ENCODE measurements at places on chromosomes 11 and 22.
A peak's percentile ranks its signal among the peaks of the same experiment; 100 is the strongest.

GRCh38 chr11:106913141-106913540 lies 105.1 kb downstream of the GUCY1A2 start:
- no peak for DNase-seq

GRCh38 chr11:6611092-6611962 lies 689 bp downstream of the TAF10 start:
- DNase-seq = peak; percentile 40

GRCh38 chr11:65764434-65764833 lies 16.3 kb downstream of the AP5B1 start:
- DNase-seq = no peak

DNA sequence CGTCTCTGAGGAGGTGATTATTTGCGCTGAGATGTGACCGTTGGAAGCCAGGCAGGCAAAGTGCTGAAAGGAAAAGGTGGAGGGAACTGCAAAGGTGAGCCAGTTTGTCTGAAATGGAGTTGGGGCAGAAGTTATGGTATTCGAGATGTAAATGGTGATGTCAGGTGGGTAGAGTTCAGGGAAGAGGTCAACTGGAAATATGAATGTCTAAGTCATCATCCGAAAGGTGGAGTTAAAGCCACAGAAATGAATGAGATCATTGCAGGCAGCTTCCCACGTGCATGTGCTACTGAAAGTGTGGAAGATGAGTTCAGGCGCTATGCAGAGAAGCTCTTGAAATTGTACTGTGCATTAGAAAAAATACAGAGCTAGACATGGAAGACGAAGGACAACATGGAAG lies 2.2 kb upstream of the BPIFC start:
- no peak for DNase-seq

- no peak for DNase-seq
These were observed 260.6 kb downstream of the CNTN5 start for GRCh38 chr11:99281331-99281730.

DNA sequence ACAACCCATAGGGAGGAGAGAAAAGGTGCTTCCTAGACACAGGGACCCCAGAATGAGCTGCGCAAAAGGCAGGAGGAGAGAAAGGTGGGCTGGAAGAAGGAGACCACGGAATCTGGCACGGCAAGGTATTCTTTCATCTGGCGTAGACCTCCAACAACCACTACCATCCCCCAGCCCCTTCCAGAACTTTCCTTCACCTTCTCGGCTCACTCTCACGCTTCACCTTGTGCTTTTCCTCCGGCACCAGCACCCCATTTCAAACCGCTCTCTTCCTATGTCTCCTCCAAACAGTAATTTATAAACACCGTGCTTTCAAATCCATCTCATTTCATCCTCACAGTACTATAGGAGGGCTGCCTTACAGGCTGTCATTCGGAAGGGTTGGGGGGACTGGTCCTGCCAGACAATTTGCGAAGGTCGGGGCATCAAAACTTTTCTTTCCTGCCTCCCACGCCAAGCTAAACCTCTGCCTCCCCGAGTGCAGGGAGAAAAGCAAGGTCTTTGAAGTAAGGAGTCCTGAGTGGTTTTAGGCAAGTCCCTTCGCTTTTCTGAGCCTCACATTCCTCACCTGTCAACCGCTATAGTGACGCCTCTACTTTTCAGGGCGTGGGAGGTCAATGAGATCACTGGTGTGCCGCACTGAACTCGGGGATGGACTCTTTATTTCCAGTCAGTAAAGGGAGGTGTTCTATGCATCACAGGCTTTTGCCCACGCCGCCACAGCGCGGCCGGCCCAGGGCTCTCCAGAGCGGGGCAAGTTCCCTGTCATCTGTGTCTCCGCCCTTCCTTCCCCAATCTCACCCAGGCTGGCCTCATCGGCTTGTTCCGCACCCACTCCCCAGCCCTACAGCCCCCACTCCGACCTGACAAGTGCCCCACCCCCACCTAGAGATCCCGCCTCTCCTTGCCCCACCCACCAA lies 800 bp downstream of the KCTD21 start:
- DNase-seq = no peak

GRCh38 chr22:45199723-45200122 lies 36.0 kb downstream of the NUP50 start:
- DNase-seq = no peak

DNA sequence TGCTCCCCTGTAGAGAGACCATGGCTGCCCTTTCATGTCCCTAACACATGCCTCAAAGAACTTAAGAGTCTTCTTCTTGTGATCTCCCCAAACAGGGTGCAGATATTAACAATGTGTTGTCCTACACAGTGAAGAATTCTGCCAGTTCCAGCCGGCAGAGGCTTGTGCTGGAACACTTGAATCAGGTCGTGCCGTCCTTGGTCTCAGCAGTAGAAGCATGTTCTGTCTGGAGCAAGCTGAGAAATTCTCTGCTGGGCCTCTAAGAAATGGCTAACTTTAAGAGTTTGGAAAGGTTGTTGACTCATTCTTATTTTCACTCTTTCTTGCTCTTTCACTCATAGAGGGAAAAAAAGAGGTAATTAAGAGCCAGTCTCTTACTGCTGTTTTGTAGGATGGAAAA lies 71.1 kb upstream of the SLC25A18 start:
- DNase-seq = no peak

DNA sequence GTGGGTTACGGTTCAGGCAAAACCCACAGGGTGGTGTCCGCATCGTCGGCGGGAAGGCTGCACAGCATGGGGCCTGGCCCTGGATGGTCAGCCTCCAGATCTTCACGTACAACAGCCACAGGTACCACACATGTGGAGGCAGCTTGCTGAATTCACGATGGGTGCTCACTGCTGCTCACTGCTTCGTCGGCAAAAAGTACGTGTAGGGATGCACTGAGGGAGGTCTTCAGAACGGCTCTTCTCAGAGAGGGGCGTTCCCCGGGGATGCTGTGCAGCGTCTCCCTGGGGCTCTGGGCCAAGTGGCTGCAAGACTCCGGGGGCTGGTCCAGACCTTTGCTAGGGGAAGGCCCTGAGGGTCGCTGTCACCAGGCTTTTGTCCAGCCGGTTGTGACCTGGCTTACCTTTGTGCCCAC lies 1.3 kb downstream of the ACR start:
- DNase-seq = no peak

DNA sequence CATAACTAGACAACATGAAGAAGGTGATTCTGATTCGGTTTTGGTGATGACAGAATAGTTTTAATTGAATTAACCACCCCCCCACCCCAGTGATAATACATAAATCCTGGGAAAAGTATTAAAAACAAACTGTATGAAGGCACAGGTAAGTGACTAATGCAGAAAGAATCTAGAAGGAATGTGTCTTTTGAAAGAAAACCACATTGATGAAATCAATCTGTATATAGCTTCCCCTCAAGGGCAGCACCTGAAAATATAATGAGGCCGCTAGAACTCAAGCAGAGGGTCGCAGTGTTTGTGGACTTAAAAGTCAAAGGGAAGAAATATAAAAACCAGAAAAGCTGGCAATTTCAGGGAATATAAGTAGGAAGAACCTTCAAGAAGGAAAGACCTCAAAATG lies 580.5 kb upstream of the CHORDC1 start:
- DNase-seq = no peak

- DNase-seq = peak; percentile 42
These were observed 25.0 kb upstream of the TMPRSS5 start for GRCh38 chr11:113730887-113731726.

DNA sequence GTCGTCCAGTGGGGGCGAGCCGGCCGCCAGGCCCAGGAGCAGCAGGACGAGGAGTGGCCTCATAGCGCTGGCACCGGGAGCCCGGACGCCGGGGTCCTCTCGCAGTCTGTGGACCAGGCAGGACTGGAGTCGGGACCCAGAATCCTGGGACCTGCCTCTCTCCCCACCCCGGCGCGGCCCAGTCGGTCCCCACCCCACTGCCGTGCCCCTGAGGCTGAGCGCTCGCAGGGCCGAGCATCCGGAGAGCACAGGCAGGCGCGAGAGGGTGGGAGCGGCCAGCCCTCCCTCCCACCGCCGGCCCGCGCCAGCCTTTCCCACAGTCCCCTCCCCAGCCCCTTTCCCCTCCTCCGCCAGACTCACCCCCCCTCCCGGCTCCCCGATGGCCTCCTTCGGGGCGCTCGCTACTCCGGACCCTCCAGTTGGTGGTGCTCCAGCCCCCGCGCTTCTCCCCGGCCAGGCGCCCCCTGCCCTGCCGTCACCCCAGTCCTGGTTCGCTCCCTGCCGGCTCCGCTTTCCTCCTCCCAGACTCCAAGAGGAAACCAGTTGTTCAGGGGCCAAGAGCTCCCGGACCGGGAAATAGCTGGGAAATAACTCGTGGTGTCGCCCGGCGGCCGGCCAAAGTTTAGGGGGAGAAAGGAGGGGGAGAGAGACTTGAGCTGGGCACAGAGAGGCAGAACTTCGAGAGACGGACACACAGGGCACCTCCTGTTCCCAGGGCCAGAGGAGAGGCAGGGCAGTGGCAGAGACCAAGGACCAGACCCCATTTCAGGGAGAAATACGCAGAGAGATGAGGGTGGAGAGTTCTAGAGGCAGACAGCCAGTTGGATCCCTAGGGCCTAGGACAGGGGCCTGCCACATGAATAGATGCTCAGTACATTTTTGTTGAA lies at the start of gene C1QTNF5:
TSS of gene C1QTNF5 (minus strand) at position 549 of the 887 bp plus-strand sequence. CDS start at position 63, 486 bp downstream.
- DNase-seq = no peak

- DNase-seq = no peak
These were observed 24.2 kb upstream of the UCP3 start for GRCh38 chr11:74033046-74033445.

GRCh38 chr22:30918761-30919160 lies 49.8 kb downstream of the MORC2 start:
- no peak for DNase-seq

DNA sequence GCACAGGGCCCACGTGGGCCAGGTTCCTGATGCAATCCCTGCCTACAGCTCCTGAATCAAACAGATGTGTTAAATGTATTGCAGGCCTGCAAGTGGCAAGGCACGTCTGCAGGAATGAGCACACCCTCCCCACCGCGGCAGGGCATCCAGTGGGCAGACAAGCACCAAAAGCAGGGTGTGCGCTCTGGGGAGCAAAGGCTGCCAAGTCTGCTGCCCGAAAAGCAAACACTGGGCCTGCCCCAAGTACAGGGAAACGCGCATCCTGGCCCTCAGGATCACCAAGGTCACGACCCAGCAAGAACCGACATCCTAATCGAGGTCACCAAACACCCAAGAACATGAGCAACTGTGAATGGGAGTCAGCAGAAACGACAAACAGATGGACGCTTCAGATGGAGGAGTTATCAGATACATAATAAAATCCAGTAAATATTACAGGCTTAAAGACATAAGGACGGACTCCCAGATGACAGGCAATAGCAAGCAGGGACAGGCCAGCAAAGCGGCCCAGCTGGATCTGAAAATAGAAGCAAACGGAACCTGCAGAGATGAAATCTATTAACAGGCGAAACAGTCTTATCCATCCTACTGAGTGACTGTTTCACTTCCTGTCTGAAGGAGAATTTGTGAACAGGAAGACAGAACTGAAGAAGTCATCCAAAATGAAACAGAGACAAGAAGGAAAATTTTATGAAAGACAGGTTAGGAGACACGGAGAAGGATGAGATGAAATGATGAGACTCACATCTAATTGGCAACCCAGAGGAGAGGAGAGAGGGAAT lies 26.7 kb downstream of the CARS1 start:
- no peak for DNase-seq

DNA sequence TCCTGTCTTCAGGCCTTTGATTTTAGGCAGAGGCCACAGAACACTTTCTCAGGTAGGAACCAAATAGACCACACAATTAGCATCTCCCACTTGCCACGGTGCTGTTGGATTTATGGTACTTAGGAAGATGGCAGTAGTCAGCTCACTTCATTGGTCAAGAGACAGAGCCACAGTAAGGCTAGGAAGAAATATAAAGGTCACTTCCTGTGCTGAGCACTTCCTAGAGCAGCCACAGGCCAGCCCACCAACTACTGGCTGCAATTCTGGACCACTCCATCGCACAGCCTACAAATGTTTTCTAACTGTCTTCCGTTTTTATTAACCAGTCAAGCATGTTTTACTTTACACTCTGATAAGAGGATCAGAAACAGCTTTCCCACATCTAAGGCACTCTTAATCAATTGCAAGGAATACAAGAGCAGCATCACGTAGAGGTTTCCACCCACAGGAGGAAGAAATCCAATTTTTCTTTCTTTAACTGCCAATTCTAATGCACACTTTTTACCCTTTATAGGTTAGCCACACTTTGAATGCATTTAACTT lies 54.7 kb downstream of the ABTB2 start:
- DNase-seq = no peak

DNA sequence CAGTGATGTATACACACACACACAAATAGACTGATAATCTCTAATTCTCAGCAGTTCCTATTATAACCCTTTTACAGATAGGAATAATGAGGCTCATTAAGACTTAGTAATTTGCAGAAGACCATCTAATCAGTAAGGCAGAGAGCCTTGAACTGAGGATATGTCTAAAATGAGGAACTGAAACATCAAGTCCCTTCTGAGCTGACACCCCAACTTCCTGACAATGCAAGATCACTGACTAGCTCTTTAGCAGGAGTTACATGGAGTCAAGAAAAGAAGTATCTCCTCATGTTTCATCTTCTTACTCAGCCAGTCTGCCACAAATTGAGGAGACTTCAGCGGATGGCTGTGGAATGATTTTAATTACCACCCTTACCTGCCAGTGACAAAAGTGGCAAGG lies 193.0 kb downstream of the MSANTD4 start:
- no peak for DNase-seq

DNA sequence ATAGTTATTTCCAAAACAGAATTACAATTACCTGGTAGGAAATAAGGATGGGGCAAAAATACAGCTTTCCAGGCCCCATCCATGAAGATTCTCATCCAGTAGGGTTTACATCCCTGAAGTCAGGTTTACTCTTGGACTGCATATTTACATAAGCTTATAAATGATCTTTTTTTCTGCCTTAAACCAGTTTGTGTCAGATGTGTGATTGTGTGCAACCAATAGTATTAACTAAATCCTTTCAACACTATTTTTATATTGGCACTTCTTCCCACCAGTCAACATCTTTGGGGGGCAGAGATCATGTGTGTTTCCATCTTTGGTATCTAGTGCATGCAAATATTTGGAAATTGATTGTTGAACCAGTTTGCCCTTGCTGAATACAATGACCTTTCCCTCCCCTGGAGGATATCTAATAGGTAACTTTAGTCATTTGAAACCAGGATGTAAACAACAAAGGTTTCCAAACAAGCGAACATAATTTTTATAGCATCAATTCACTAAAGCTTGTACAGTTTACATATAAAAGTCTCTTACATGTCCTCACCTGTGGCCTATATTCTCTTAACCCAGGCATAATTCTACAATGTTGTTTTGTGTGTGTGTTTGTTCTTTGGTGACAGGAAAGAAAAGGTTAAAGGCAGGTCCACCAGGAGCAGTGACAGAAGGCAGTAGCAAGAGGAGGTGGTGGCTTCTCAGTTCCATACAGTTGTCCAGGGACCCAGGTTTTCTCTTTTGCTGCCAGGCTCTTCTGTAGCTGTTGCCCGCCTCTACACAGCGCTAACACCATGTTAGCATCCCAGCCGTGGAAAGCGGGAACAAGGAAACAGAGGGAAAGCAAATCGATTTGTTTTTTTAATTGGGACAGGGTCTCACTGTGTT lies 1.7 kb upstream of the ME3 start:
- no peak for DNase-seq

Data from MG63 (cell line).